Esophagus squamous epithelium (tissue), 5 donors: ENCODE measurements at places on chromosomes 1 and 21.

DNA sequence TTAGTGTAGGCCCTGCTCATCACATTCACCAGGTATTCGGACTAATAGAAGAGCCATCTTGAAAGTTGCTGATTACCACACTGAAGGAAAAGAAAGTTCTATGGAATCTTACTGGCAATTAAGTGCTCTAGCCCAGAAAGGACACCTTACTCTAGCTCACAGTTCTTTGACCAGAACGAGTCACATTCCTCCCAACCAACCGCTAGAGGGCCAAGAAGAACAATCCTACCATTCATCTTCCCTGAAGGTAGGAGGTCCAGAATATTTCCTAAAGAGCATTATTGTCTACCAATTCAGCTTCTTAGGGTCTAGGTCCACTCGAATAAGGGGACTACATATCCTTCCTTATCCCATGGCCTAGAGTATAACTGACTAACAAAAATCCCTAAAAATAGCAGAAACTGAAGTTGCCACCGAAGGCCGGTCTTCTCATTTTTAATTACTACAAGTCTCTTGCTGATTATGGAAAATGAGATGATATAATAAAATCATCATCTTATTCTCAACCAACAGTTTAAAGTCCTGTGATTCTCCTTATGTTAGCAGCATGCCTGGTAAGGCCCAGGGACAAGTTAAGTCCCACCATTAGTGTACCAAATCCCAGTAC is 2.7 kb upstream of the FMO1 start:
- DNase-seq = no peak

GRCh38 chr21:15754640-15755039 is 24.9 kb downstream of the USP25 start:
- DNase-seq = no peak

DNA sequence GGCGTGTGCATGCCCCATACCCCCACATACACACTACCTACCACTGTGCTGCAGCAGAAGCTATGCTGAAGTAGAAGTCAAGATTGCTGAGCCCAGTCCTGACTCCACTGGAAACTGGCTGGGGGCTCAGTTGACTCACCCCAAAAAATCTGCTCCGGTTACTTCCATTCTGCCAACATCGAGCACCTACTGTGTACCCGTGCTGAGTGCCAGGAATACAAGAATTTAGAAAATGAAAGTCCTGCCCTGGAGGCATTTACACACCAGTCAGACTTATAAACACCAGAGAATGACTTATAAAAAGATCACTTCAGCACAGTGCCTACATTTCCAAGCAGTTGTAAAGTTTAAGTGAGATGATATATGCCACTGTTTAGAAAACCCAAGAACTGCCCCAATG is 99.1 kb downstream of the NMNAT2 start:
- DNase-seq = no peak

- DNase-seq = no peak
Observed at GRCh38 chr1:41152622-41153044, 89.5 kb downstream of the SCMH1 start.

DNA sequence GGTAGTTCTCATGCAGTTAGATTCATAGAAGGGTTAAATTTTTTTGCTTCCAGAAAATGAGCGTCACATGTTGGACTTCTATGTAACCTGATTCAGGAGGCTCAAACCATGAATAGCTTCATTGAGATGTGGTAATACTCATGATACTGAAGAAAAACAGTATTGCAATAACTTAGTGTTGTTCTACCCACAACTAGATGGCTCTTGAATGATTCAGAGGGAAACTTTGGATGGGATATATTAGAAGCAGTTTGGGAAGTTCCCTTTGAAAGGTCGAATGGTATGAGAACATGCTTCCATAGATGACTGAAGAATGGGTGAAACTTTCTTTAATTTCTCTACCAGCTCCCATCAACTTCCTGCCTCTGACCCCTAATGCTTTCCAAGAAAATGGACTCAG is 211.7 kb upstream of the PTGFR start:
- no peak for DNase-seq

- DNase-seq = no peak
Observed at GRCh38 chr21:37751268-37751975, 164.8 kb downstream of the KCNJ6 start.

DNA sequence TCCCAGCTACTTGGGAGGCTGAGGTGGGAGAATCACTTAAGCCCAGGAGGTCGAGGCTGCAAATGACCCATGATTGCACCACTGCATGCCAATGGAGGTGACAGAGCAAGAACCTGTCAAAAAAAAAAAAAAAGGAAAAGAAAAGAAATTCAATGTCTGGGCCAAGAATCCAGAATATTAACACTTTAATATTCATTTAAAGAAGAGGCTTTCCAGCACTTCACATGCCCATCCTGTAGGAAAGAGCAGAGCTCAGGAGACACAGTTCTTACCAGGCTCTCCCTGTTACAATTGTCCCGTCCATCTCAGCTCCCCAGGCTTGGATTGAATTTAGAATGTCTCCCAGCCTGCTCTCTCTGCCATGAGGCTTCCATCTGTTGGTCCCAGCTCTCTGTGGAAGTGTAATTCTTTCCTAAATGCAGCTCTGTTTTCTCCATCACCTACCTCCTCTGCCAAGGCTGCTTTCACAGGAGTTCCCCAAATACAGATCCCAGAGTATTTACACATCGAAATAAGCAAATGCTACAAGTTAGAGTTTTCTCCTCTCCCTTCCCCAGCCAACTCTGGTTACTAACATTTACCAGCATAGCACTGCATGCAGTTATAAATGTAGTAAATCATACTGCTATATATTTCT is 116.6 kb upstream of the CDC42BPA start:
- no peak for DNase-seq

- DNase-seq = no peak
Observed at GRCh38 chr1:202184750-202185460, 8.7 kb upstream of the LGR6 start.

DNA sequence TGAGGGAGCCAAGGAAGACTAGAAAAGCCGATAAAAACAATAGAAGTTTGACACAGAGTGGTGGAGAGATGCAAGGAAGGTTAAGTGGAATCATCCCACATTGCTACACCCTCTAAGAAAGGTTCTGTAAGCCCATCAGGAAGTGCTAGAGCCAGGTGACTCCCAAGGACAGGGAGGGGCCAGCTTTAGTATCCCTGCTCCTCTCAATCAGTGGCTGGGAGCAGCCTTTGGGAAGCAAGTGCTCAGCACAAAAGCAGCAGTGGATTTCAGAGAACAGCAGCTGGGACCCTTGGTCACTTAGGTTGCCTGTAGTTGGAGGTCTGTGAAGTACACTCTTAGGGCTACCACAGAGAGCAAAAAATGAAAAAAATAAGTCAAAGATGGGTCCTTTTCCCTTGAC is 42.5 kb downstream of the NME7 start:
- DNase-seq = no peak

DNA sequence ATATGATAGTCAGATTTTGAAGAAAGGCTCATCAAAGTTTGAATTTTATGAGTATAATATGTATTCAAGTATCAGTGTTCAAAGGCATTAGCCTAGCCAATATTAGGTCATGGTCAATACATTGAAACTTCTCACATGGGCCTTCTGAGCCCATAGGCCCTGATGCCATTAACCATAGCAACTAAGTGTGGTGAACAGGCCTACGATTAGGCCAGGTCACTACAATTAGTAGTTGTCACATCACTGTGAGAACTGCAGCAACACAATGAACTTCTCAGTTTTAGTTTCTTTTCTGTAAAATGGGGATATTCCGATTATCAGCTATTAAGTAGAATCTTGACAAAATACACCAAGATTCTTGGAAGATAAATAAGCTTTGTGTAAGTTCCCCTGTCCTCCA is 30.0 kb downstream of the CELF3 start:
- no peak for DNase-seq

- no peak for DNase-seq
Observed at GRCh38 chr1:229047161-229047839, 223.6 kb upstream of the RAB4A start.

GRCh38 chr1:32082022-32082421 is 9.3 kb downstream of the TMEM39B start:
- DNase-seq = no peak

GRCh38 chr1:26327956-26328362 is 10.2 kb downstream of the CD52 start:
- no peak for DNase-seq

- no peak for DNase-seq
Observed at GRCh38 chr1:23449958-23450357, 25.4 kb upstream of the TCEA3 start.

- no peak for DNase-seq
Observed at GRCh38 chr1:164605254-164606091, 46.5 kb downstream of the PBX1 start.

- DNase-seq = no peak
Observed at GRCh38 chr1:196152975-196153374, 455.3 kb downstream of the KCNT2 start.

GRCh38 chr1:34425785-34426184 is 249.1 kb downstream of the C1orf94 start:
- no peak for DNase-seq

GRCh38 chr1:119347858-119348257 is 20.7 kb upstream of the HAO2 start:
- DNase-seq = no peak

DNA sequence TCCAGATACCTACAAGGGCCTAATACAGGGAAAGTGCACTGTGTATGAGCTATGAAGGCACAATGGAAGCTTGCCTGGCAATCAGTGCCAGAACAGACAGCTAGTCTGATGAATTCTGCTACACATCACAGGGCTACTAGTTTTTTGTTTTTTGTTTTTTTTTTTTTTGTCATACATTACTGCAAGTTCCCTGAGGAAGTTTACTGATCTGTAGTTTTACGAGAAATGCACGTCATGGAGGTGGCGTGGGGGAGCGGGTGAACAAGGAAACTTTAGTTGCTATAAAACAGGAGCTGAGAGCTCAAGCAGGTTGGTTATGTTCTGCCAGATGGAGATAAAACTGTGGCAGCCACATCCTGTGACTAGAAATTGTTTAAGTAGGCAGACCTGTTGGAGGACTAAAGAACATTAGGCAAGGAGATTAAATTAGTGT is 17.7 kb downstream of the PTPRC start:
- DNase-seq = no peak

DNA sequence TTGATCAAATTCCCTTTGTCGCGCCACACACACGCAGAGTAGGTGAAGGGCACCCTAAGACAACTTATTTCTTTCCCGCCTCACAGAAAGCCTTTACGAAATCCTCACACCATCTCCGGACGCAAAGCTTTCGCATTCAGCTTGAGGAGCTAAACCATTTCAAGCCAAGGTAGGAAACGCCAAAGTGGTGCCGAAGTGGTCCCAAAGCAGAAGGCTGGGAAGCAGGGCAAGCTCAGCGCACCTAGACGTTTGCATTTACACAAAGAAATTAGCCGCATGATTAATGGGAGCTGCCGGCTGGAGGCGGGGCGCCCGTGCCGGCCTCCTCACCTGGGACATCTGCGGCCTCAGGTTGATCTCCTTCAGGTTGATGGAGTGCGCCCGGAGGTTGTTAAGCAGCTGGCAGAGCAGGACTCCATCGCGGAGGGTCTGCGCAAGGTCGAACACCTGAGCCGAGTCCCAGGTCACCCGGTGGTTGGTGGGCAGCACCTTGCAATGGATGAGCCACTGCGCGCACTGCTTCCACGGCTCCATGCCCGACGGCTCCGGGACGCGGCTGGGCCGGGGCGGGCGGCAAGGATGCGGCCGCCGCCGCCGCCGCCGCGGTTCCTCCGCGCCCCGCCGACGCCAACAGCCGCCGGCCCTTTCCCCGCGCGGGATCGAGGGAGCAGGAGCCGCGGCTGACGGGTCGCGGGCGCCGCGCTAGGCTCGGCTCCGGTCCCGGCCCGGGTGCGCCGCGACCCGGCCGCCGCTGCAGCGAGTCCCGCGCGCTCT is 457 bp downstream of the VAV3 start:
- DNase-seq = no peak

GRCh38 chr1:187838335-187839293 is 1009.9 kb downstream of the PLA2G4A start:
- no peak for DNase-seq

GRCh38 chr21:18493422-18493821 is 89.8 kb upstream of the TMPRSS15 start:
- DNase-seq = no peak

DNA sequence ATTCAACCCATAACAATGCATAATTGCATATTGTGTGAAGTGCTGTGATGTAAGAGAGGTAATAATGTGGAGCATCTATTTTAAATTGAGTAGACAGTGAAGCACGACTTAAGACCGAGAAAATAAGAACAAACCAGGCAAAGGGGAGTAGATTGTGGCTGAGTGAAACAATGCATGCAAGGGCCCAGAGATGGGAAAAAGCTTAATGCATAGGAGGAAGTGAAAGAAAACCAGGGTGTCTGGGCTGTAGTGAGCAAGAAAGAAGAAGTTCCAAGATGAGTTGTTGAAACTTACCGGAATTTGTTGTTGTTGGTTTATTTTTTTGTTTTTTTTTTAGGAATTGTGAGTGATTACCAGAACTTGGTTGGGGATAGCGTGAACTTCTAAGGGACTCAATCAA is 104.7 kb downstream of the SNX7 start:
- DNase-seq = no peak

DNA sequence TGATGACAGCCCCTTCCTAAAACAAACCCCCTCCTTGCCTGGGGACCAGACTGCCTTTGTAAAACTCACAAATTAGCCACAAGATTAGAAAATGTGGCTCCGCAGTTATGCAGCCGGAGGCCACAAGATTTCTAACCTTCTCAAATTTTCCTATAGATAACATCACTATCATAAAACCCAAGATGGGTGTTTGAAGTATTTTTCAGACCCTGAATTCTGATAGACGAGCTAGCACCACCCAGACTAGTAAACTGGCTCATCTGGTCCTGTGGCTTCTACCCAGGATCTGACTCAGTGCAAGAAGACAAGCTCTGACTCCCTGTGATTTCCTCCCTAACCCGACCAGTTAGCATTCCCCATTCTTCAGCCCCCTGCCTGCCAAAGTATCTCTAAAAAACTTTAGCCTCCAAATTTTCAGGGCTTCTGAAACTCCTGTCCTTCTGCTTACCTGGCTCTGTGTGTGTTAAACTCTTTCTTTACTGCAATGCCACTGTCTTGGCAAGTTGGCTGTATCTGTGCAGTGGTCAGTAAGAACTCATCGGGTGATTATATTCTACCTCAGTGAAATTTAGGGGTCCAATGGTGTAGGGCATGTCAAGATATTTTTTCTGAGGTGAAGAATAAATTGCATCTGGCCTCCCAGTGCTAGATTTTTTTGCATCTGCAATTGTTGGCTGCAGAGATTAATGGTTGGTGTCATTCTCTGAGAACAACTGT is 102.1 kb downstream of the S1PR1 start:
- no peak for DNase-seq

- DNase-seq = no peak
Observed at GRCh38 chr1:93593854-93594602, 87.6 kb downstream of the BCAR3 start.

DNA sequence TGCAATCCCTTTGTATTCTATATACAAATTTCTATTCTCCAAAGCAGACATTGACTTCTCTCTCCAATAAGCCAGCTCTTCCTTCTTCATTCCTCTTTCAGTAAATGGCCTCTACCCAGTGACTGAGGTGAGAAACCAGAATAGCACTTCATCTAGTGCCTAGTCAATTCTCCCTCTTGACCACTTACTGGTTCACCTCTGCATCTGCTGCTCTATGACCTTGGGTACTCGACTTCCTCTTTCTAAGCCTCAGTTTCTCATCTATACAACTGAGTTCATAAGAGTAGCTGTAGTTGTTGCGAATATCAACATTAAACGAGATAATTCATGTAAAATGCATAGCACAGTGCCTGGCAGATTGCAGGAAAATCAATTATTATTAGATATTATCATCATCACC is 12.4 kb downstream of the LYST start:
- no peak for DNase-seq
